ENCODE measurements at places on chromosomes 12 and 14. TPM values are rescaled to one million over a fixed set of nuclear protein-coding genes. Genes with fewer than 3 reads are reported as not detected.

- H3K4me3 ChIP-seq = no peak overlapping the region
- H3K36me3 ChIP-seq = no peaks in the 10 kb centered on the region
- no peaks in the 10 kb centered on the region for H3K27me3 ChIP-seq
- H3K4me1 ChIP-seq = no peaks in the 10 kb centered on the region
- no peak overlapping the region for H3K27ac ChIP-seq
Observed at GRCh38 chr12:132218527-132218875, 74.2 kb downstream of the NOC4L start.

- DNase-seq = no peak
- no peaks in the 10 kb centered on the region for H3K4me1 ChIP-seq
- H3K4me3 ChIP-seq = no peak overlapping the region
- no peaks in the 10 kb centered on the region for H3K27me3 ChIP-seq
Observed at GRCh38 chr12:4293299-4293965, 19.9 kb downstream of the CCND2 start.

DNA sequence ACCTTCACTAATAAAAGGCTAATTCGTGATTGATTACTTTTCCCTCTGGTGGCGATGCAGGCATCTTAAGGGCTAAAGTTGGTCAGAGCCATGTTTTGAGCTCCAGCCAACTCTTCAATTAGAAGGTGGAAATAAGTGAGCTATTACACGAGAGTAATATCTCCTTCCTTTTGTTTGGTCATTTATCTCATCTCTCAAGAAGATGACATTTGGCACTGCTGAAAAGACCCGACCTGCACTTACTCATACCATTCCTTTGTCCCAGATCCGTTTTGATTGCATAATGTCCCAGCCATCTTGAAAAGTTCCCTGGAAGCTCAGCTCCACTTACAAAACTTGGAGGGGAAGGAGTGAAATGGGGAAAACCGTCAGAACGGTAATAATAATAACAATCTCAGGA is 316.2 kb downstream of the VRK1 start:
- no peaks in the 10 kb centered on the region for H3K4me1 ChIP-seq
- peaks cover 3% of the 10 kb centered on the region for H3K27me3 ChIP-seq
- no peaks in the 10 kb centered on the region for H3K36me3 ChIP-seq
- H3K4me3 ChIP-seq = no peak overlapping the region
- no peak overlapping the region for H3K27ac ChIP-seq
- DNase-seq = no peak

DNA sequence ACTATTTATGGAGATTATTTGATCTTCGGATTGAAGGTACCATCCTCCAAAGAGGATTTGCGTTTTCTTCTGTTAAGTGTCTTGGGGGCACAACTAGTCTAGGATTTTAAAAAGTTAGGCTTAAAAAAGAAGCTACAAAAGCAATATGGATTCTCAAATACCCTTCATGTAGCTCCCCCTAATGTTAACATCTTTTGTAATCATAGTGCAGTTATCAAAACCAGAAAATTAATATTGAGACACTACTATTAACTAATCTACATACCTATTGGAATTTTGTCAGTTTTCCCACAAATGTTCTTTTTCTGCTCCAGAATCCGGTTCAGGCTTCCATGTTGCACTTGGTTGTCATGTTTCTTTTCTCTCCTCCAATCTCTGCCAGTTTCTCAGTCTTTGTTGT is 62.5 kb downstream of the BICDL1 start:
- H3K4me3 ChIP-seq = no peak overlapping the region
- DNase-seq = no peak
- H3K4me1 ChIP-seq = no peaks in the 10 kb centered on the region
- no peak overlapping the region for H3K27ac ChIP-seq
- H3K27me3 ChIP-seq = no peaks in the 10 kb centered on the region

Gene FOXG1
- polyA plus RNA-seq = not detected

Gene EML5
- polyA plus RNA-seq = 0.09 TPM

- DNase-seq = no peak
- H3K27me3 ChIP-seq = no peaks in the 10 kb centered on the region
- no peaks in the 10 kb centered on the region for H3K36me3 ChIP-seq
- peaks cover 19% of the 10 kb centered on the region for H3K4me1 ChIP-seq
- no peak overlapping the region for H3K4me3 ChIP-seq
- H3K27ac ChIP-seq = no peak overlapping the region
Observed at GRCh38 chr14:30620178-30620577, 1.9 kb upstream of the SCFD1 start.

Gene ENTPD5
- polyA plus RNA-seq = 99.5 TPM

DNA sequence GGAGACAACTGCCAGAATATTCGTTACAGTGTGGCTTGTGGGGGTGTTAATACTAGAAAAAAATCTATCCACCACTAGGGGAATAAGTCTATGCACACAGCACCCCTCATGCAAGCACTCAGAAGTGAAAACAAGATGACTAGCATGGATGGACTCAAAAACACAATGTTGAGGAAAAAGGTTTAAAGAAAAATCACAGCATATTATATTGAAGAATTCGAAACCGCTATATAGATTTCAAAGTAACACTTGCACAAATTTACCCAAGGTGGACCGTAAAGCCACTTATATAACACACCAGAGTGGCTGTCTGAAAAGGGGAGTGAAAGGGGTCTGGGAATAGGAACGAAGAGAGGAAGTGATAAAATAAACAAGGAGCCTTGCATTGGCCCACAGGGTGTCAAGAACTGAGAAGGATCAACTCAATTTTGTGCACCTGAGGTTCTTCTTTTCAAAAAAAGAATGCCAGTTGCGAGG is 544 bp downstream of the ABCD4 start:
- H3K27me3 ChIP-seq = no peaks in the 10 kb centered on the region
- peak overlapping the region; percentile 68 for H3K27ac ChIP-seq
- H3K4me1 ChIP-seq = peaks cover 10% of the 10 kb centered on the region
- DNase-seq = no peak

Gene P2RX2
- not detected for polyA plus RNA-seq

- no peak overlapping the region for H3K4me3 ChIP-seq
- no peaks in the 10 kb centered on the region for H3K36me3 ChIP-seq
- no peak overlapping the region for H3K27ac ChIP-seq
- DNase-seq = no peak
Observed at GRCh38 chr14:80425686-80426085, 214.4 kb upstream of the DIO2 start.

DNA sequence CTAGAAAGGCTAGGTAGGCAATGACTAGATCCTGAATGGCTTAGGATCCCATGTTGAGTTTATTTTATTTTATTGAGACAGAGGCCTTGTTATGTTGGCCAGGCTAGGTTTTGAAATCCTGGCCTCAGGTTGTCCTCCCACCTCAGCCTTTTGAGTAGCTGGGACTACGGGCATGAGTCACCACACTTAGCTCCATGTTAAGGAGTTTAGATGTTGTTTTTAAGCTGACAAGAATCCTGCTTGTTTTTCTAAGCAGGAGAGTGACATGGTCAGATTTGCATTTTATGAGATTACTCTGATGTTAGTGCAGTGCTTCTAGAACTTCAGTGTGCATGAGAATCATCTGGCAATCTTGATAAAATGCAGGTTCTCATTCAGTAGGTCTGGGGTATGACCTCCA is 14.5 kb downstream of the CCDC198 start:
- no peaks in the 10 kb centered on the region for H3K4me1 ChIP-seq
- DNase-seq = no peak
- no peak overlapping the region for H3K4me3 ChIP-seq
- H3K27me3 ChIP-seq = no peaks in the 10 kb centered on the region

GRCh38 chr12:4768341-4768740 is 48.1 kb downstream of the GALNT8 start:
- no peaks in the 10 kb centered on the region for H3K4me1 ChIP-seq
- no peaks in the 10 kb centered on the region for H3K27me3 ChIP-seq
- H3K36me3 ChIP-seq = no peaks in the 10 kb centered on the region
- H3K4me3 ChIP-seq = no peak overlapping the region

- no peak for DNase-seq
- H3K4me3 ChIP-seq = no peak overlapping the region
- H3K27ac ChIP-seq = no peak overlapping the region
- no peaks in the 10 kb centered on the region for H3K4me1 ChIP-seq
- H3K27me3 ChIP-seq = no peaks in the 10 kb centered on the region
Observed at GRCh38 chr12:92908108-92908507, 21.0 kb downstream of the EEA1 start.

- H3K4me1 ChIP-seq = no peaks in the 10 kb centered on the region
- no peak overlapping the region for H3K4me3 ChIP-seq
- DNase-seq = no peak
- no peaks in the 10 kb centered on the region for H3K36me3 ChIP-seq
- H3K27me3 ChIP-seq = peaks cover 5% of the 10 kb centered on the region
Observed at GRCh38 chr14:106538201-106538600, 1011.8 kb downstream of the TMEM121 start.

Gene LIN7A
- 8.6 TPM for polyA plus RNA-seq

Gene GEMIN2
- 2.8 TPM for polyA plus RNA-seq

Gene CACNB3
- 0.93 TPM for polyA plus RNA-seq

DNA sequence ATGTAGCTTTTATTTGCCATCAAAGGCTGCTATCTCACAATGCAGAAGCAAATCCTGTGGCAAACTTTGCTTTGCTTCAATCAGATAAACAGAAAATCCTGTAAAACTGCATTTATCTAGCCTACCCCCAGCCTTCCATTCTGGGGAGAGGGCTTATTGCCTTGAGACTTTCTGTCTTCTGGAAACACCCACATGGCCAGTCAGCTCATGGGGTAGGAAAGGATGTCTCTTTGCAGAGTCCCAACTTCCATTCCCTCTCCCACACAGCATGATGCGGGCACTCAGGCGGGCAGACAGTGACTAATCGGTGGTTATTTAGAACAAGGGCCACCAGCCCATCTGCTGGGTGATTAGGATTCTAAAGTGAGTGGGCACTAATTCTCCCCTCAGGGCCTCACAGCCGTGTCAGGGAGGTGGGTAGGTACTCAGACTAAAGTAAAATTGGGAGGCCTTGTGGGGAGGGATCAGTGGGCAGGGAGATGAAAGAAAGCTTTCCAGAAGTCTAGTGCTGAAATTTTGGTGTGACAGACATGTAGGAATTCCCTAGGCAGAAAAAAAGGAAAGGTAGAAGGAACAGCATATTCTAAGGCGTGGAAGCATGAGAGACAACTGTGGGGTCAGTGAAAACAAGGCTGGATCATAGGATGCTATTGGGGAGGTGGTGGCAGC is 720.5 kb downstream of the VRK1 start:
- H3K4me3 ChIP-seq = no peak overlapping the region
- no peaks in the 10 kb centered on the region for H3K36me3 ChIP-seq
- no peaks in the 10 kb centered on the region for H3K27me3 ChIP-seq
- DNase-seq = no peak
- no peaks in the 10 kb centered on the region for H3K4me1 ChIP-seq
- no peak overlapping the region for H3K27ac ChIP-seq

DNA sequence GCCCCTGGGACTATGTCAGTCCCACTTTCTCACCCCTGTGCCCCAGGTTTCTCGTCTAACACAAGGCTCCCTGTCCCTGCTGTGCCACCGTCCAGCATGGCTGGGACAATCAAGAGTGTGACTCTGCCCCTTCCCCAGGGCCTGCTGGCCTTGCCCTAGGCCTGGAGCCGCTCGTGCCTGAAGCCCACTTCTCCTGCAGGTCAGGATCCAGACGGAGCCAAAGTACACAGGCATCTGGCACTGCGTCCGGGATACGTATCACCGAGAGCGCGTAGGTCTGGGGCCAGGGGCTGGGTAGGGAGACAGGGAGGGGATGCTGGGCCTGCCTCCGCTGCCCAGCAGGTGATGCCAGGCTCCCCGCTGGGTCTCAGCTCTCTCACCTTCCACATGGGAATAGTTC is 2.8 kb downstream of the SLC25A47 start:
- peaks cover 52% of the 10 kb centered on the region for H3K4me1 ChIP-seq
- no peaks in the 10 kb centered on the region for H3K27me3 ChIP-seq
- DNase-seq = no peak
- H3K36me3 ChIP-seq = peaks cover 10% of the 10 kb centered on the region
- H3K27ac ChIP-seq = peak overlapping the region; percentile 94

Gene NOVA1
- 0.24 TPM for polyA plus RNA-seq

- H3K4me3 ChIP-seq = no peak overlapping the region
- no peak overlapping the region for H3K27ac ChIP-seq
- H3K4me1 ChIP-seq = no peaks in the 10 kb centered on the region
- no peak for DNase-seq
- H3K27me3 ChIP-seq = no peaks in the 10 kb centered on the region
Observed at GRCh38 chr12:29681370-29681769, 102.4 kb downstream of the TMTC1 start.

- peak overlapping the region; percentile 89 for H3K27ac ChIP-seq
- H3K4me1 ChIP-seq = peaks cover 23% of the 10 kb centered on the region
- H3K27me3 ChIP-seq = no peaks in the 10 kb centered on the region
- H3K4me3 ChIP-seq = peak overlapping the region; percentile 82
- H3K36me3 ChIP-seq = peaks cover 29% of the 10 kb centered on the region
- DNase-seq = peak; percentile 61
Observed at GRCh38 chr14:20460458-20461224, 593 bp downstream of the PIP4P1 start.

Measured in liver (tissue), 10 donors.